ENCODE measurements at places on chromosomes 6 and 20.

GRCh38 chr6:17628873-17629272 is 28.8 kb downstream of the FAM8A1 start:
- no peak overlapping the region for H3K4me3 ChIP-seq
- no peak overlapping the region for H3K27ac ChIP-seq
- H3K36me3 ChIP-seq, result peaks cover 22% of the 10 kb centered on the region

DNA sequence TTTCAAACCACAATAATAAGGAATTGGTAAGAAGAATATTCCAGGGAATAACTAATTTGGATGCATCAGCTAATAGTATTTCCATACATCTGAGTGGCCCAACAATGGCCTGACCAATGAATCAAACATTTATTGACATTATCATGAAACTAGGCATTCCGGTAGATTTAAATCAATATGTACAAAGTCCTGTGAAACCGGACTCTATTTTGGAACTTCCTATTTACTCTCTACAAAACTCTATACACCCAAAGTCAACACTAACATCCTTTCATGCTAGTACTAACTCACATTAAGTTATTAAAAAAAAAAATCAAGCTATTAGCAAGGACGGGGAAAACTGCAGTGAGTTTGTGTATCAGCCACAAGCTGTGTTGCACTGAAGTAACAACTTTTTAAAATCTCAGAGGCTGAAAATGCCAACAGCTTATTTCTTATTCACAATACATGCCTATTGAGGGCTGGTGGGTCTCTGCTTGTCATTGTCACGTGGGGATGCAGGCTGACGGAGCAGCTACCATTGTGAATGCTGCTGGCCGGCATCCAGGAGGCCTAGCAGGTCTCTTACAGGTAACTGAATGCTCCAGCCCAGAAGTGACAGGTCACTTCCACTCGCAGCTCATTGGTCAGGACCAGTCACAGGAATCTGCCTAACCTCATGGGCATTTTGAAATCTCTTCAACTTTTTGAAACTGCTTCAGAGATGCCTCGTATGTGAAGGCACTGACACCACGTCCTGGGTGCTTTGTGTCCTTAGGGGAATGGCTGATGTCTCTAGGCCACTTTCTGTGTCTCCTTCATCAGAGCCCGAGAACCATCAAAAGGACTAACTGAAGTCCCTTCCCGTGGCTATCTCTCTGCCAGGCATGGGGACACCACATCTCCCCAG is 76.3 kb downstream of the SLC22A23 start:
- no peak overlapping the region for H3K4me3 ChIP-seq
- H3K27me3 ChIP-seq, result no peaks in the 10 kb centered on the region
- H3K27ac ChIP-seq, result no peak overlapping the region
- DNase-seq, result no peak
- no peaks in the 10 kb centered on the region for H3K36me3 ChIP-seq

DNA sequence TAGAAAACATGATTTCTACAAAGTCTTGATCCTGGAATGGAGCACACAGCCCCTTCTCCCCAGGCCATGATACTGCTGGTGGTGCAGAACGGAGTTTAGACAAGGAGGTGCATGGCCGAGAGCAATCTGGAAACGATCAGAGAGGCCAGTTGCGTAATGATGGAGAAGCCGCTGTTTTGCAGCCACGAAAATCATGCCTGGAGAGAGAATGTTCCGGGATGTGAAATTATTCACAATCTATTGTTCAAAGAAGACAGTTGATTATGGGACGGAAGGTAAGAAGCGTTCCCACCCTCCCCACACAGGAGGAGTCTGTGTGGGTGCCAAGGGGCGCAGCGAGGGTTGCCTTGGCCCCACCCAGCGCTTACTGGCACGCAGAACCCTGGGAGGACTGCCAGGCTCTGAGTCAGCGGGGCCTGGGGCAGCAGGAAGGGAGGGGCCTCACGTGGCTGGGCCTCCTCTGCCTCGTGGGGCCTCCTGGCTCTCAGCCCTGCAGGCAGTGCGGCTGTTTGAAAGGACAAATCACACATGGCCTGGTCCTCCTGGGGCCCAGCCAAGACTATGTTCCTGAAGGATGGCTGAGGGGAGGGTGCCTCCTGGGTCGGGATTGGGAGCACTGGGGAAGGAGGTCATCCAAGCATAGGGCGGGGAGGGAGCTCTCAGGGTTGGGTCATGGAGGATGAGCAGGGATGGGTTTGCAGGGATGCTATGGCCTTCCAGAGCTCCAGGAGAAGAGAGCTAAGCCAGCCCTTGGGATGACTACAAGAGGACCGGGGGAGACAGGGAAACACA is 8.7 kb upstream of the AP5S1 start:
- peak overlapping the region; percentile 67 for H3K4me3 ChIP-seq
- H3K36me3 ChIP-seq, result no peaks in the 10 kb centered on the region
- peak; percentile 92 for DNase-seq
- peak overlapping the region; percentile 84 for H3K27ac ChIP-seq

DNA sequence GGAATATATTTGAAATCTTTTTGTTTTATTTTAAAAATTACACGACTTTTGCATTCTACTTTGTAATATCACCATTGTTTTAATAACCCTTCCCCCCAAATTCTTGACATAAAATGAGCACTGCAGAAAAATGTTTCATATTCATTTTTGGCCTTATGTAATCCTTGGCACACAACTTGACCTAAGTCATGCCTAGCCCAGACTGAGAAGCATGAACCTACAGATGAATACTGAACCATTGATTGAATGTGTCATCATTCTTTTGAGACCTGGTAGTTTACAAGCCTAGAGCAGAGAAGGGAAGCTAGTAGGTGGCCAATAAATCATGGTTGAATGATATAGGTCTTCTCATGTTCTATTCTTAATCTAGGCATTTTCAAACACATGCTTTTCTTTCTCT is 89.4 kb upstream of the EDN1 start:
- H3K4me1 ChIP-seq, result peaks cover 42% of the 10 kb centered on the region
- no peak for DNase-seq
- no peaks in the 10 kb centered on the region for H3K27me3 ChIP-seq
- H3K36me3 ChIP-seq, result no peaks in the 10 kb centered on the region

DNA sequence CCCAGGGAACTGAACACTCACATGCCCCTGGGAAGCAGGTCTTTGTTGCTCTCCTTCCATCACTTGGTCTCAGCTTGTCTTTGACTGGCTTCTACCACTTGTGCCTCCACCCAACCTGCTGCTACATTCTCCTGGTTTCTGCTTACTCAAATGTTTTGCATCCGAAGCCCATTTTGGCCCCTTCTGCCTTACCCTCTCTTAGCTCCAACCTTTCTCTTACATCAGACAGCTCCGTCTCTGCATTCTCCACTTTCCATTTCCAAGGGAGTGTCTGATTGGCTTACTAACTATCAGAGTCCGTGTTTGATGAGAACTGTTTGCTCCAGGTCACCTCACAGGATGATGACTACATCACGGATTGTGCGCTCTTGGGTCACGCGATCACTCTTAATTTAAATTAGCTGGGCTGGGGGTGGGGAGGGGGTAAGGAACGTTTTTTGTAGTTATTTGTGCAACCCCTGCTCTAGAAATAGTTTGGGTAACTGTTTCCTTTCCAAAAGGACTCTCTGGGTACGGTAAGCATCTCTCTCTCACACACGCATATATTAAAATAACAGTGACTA is 844 bp upstream of the ABRACL start:
- no peak for DNase-seq
- peak overlapping the region; percentile 84 for H3K4me3 ChIP-seq
- H3K27me3 ChIP-seq, result no peaks in the 10 kb centered on the region
- H3K36me3 ChIP-seq, result no peaks in the 10 kb centered on the region
- H3K4me1 ChIP-seq, result peaks cover 18% of the 10 kb centered on the region

DNA sequence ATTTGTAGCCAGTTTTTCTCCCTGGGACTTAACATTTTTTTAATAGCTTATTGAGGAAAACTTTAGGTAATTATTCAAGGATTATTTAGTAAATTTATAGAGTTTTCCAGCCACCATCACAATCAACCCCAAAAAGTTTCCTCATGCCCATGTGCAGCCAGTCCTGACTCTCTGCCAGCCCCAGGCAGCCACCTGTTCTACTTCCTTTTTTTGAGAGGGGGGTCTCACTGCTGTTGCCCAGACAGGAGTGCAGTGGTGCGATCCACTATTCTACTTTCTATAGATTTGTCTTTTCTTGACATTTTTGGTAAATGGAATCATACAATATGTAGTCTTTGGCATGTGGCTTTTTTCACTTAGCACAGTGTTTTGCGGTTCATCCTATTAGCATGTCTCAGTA is 200.1 kb downstream of the FARS2 start:
- no peaks in the 10 kb centered on the region for H3K27me3 ChIP-seq
- H3K27ac ChIP-seq, result no peak overlapping the region
- no peak overlapping the region for H3K4me3 ChIP-seq
- no peaks in the 10 kb centered on the region for H3K4me1 ChIP-seq
- no peak for DNase-seq
